ENCODE measurements at places on chromosomes 13 and 19. TPM values are rescaled to one million over a fixed set of nuclear protein-coding genes. Genes with fewer than 3 reads are reported as not detected.

Gene JUND
- total RNA-seq: 85.7 TPM

Gene QPCTL
- total RNA-seq: 37.9 TPM

Gene AZU1
- not detected for total RNA-seq

Gene CBLC
- total RNA-seq: not detected

DNA sequence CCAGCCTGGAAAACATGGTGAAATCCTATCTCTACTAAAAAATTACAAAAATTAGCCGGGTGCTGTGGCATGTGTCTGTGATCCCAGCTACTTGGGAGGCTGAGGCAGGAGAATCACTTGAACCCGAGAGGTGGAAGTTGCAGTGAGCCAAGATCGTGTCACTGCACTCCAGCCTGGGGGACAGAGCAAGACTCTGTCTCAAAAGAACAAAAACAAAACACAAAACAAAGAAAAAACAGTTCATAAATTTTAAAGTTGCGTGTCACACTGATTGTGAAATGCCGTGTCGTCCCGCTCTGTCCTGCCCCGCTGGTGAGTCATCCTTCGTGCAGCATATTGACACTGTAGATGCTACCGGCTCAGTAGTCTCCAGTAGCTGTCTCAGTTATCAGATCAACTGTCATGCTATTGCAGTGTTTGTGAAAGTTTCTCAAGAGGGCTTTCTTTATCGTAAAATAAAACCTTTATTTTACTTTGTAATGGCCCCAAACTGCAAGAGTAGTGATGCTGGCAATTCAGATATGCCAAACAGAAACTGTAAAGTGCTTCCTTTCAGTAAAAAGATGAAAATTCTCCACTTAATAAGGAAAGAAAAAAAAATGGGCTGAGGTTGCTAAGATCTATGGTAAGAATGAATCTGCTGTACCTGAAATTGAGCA is 36.4 kb upstream of the IGFL1 start:
- peak; percentile 66 for DNase-seq

- no peak for DNase-seq
Measured at GRCh38 chr19:51470966-51471365, 7.4 kb upstream of the CEACAM18 start.

- DNase-seq: no peak
Measured at GRCh38 chr19:4937060-4937459, 27.8 kb downstream of the UHRF1 start.

DNA sequence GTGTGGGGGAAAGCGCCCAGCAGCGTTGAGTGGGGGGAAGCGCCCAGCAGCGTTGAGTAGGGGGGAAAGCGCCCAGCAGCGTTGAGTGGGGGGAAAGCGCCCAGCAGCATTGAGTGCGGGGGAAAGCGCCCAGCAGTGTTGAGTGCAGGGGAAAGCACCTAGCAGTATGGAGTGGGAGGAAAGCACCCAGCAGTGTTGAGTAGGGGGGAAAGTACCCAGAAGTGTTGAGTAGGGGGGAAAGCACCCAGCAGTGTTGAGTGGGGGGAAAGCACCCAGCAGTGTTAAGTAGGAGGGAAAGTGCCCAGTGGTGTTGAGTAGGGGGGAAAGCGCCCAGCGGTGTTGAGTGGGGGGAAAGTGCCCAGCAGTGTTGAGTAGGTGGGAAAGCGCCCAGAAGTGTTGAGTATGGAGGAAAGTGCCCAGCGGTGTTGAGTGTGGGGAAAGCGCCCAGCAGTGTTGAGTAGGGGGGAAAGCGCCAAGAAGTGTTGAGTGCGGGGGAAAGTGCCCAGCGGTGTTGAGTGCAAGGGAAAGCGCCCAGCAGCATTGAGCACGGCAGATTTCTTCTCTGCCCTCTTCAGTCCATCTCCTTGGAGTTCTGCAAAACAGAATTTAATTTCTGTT is 138.4 kb downstream of the ATP11A start:
- no peak for DNase-seq

DNA sequence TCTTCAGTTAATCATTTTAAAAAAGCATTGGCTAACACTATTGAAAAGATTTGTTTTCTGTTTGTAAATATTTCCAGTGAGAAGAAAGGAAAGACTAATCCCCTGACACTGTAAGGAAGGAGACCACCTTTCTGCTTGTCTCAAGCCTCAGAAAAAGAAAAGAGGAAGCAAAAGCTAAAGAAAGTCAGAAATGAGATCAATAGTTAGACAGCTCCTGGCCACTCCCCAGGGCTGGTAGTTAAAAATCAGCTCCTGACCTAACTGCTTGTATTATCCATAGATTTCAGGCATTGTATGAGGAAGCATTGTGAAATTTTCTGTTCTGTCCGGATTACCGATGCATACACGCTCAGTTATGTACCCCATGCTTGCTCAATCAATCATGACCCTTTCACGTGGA is 76.6 kb downstream of the ZNF486 start:
- no peak for DNase-seq

- no peak for DNase-seq
Measured at GRCh38 chr13:56166864-56167263, 973.9 kb upstream of the PRR20A start.

Data from MG63 (cell line).